Caki2 (cell line): ENCODE measurements at places on chromosomes 2 and 18. TPM values are rescaled to one million over a fixed set of nuclear protein-coding genes. Genes with fewer than 3 reads are reported as not detected.

GRCh38 chr18:54910161-54910919, 48.9 kb downstream of the CCDC68 start:
- DNase-seq, result no peak

- DNase-seq, result peak; percentile 66
Measured at GRCh38 chr2:221529943-221530652, 42.0 kb downstream of the EPHA4 start.

GRCh38 chr2:20588918-20589871, 61.7 kb downstream of the HS1BP3 start:
- DNase-seq, result no peak

GRCh38 chr2:239017491-239018098, 169.7 kb downstream of the TWIST2 start:
- no peak for DNase-seq

DNA sequence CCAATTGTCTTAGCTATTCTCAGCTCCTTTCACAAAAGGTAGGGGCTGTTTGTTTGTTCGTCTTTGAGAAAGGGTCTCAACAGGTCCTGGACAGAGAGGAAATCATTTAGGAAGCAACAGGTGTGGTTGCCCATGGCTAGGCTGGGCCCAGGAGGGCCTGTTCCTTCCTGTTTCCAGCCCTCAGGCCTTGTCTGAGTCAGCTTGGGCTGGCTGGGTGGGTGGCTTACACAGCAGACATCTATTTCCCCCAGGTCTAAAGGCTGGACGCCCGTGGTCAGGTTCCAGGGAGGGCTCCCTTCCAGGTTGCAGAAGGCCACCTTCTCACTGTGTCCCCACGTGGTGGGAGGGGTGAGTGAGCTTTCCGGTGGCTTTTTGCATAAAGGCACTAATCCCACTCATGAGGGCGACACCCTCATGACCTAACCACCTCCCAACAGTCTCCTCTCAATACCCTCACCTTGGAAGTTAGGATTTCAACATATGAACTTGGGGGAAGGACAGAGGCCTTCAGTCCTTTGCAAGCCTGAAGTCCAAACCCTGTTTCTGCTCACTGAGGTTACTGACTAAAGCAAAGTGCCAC, 45.5 kb downstream of the ARHGEF4 start:
- DNase-seq, result no peak

- DNase-seq, result no peak
Measured at GRCh38 chr2:49286045-49286444, 131.7 kb upstream of the FSHR start.

GRCh38 chr2:16625201-16625729, 40.4 kb downstream of the CYRIA start:
- no peak for DNase-seq

- no peak for DNase-seq
Measured at GRCh38 chr2:237199577-237199976, 113.9 kb downstream of the COPS8 start.

DNA sequence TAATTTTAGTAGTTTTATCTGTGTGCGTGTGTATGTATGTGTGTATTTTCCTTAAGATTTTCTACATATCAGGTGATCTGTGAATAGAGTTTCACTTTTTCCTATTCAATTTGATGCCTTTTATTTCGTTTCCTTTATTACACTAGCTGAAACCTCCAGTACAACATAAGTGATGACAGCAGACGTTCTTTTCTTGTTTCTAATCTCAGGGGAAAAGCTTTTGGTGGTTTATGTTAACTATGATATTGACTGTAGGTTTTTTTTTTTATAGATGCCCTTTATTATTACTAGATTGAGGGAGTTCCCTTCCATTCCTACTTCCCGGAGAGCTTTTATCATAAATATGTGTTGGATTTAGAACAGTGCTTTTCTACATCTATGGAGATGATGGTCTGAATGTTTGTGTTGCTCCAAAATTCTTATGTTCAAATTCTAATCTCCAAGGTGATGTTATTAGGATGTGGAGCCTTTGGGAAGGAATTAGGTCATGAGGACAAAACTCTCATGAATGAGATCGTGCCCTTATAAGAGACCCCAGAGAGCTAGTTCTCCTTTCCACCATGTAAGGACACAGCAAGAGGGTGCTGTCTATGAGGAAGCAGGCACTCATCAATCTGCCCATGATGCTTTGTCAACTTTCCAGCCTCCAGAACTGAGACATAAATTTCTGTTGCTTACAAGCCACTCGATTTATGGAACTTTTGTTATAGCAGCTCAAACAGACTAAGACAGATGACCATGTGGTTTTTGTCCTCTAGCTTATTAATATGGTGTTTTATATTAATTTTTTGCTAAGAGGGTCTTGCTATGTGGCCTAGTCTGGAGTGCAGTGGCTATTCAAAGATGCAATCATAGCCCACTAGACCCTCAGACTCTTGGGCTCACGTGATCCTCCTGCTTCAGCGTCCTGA, 5.9 kb upstream of the RHBDD1 start:
- DNase-seq, result no peak

DNA sequence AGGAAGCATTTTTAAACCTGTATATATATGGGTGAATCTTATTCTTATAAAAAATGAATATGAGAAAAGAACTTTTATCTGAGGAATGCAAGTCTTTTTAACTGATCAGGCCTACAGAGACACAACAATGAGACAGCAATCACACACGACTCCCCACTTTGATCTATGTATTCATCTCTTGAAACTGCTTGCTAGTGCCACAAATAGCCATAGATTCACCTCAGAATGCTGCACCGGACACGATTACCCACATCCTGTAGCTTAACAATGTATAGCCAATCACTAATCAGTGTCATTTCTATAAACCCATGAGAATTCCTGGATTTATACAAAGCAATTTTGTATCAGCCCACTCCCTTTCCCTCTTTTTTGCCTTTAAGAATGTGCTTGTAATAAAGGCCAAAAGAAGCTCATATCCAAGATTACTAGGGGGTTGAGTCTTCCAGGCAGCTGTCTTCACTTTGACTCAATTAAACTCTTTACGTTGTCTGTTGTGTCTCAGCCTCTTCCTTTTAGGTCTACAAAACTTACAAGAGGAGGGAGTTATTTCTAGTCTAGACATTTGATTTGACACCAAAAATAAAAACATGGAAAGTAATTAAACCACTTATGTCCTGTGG, 94.9 kb downstream of the MBD2 start:
- DNase-seq, result no peak

GRCh38 chr2:5330961-5331360, 361.2 kb upstream of the SOX11 start:
- DNase-seq, result peak; percentile 45

- peak; percentile 48 for DNase-seq
Measured at GRCh38 chr18:7177116-7177744, 53.7 kb upstream of the LRRC30 start.

DNA sequence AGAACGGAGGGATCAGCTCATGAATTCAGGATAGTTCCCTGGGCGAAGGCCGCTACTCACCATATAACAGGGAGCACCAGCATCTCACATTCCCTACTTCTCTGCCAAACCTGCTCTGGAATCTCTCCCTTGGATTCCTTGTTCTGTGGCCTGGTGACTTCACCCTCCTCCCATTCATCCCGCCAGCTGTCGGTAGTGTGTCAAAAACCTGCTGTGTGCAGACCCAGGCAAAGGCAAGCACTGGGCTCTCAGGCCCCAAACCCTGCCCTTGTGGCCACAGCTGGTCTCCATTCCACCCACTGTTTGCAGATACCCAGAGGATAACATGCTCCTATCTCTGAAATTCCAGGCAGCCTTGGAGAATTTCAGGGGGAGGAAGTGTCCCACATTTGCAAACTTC, 151.6 kb downstream of the CAPN13 start:
- DNase-seq, result no peak

SIX2 gene
- total RNA-seq, result 6.8 and 7.3 TPM in 2 replicates

NPHP1 gene
- total RNA-seq, result 4.9 and 29.2 TPM in 2 replicates

TUBB8B gene
- total RNA-seq, result not detected in 2 replicates

ORC2 gene
- 12.9 and 20.9 TPM in 2 replicates for total RNA-seq

CYP27A1 gene
- total RNA-seq, result not detected in 2 replicates

SOWAHC gene
- 15.1 and 26.9 TPM in 2 replicates for total RNA-seq
